ENCODE measurements at places on chromosomes 6 and 20.

- no peak for DNase-seq
Observed at GRCh38 chr20:32339116-32339515, 19.0 kb upstream of the ASXL1 start.

DNA sequence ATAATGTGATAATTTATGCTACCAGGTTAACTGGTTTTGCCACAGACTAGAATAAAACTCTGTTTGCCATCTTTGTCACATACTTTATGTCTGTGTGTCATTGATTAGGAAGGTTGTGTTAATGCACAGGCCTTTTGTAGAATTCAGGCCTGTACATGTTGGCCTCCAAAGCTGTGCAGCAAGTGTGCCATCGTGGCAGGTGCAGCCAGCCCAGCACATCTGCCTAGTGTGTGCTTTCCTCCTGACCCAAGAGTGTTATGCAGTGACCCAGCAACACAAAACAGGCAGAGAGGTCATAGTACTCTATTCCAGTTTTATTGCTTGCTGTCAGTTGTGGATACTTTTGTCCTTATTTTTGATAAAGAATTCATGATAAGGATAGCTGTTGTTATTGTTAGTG lies 3.7 kb downstream of the MAP3K4 start:
- DNase-seq: no peak

GRCh38 chr20:40287683-40288082 lies 401.4 kb downstream of the MAFB start:
- DNase-seq: no peak

DNA sequence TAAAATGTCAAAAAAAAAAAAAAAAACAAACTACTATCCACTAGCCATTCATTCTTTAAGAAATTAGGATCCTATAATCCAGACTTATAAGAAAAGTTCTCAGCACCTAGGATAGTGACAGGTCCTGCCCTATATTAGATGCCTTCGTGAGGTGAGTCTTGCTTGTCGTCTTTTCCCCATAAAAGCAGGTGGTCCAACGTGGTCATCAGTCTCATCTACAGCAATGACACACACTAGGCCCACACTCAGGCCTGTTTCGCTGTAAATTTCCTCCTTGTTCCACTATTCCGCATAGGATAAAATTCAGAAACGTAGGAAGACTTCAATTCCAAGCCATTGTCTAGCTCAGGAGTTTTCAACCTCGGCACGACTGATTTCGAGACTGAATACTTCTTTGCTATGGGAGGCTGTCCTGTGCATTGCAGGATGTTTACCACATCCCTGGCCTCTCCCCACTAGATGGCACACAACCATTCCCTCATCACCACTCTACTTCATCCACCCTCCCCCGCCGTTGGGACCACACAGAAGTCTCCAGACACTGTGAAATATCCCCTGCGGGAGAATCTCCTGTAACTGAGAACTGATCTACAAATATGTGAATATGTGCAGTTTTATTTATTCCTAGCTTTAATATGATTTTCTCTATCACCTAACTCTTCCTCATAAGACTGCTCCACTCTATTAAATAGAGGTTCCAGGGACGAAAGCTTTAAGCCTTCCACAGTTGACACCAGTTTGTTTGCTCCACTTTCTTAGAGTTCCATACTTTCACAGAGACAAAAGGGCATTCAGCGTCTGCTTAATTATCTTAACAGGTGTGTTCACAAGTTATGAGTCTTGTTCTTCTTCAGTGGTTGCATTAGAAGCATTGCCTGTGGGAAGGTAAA lies 346.3 kb downstream of the BMP2 start:
- DNase-seq: peak; percentile 36

- DNase-seq: peak; percentile 69
Observed at GRCh38 chr6:33384581-33385020, 7.0 kb upstream of the KIFC1 start.

DNA sequence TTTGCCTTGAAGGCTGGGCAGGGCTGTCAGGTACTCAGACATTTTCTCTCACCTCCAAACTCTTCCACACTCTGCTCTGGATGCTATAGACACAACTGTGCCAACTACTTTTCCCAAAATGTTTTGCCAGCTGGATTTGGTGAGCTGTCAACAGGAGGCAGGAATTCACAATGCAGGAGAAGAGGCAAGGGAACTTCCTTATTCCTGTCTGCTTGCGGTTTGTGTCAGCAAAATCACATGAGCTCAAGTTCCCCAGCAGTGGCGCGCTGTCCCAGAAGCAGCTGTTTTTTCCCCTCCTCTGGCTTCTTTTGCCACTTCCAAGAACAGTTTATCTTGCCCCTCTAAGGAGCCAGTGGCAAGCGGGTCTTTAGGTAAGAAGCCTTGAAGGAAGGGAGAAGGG lies 608.2 kb downstream of the PRKN start:
- DNase-seq: peak; percentile 62

- DNase-seq: no peak
Observed at GRCh38 chr20:63441136-63442099, 31.0 kb downstream of the KCNQ2 start.

- DNase-seq: no peak
Observed at GRCh38 chr20:50083034-50083433, 29.9 kb downstream of the UBE2V1 start.

DNA sequence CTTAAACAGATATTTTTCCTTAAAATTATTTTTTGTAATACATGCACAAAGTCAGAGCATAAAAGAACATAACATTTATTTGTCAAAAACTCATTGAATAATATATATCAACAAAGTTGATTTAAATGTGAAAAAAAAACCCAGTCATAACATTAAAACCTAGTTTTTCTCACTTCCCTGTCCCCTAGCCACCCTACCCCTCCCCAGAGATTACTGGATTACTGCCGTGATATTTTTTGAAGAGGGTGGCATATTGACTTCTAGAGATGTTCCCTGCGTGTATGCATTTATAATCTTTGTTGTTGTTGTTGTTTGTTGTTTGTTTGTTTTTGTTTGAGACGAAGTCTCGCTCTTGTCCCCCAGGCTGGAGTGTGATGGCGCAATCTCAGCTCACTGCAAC lies 52.4 kb upstream of the ARMC2 start:
- DNase-seq: no peak

- no peak for DNase-seq
Observed at GRCh38 chr6:78911218-78911940, 44.0 kb downstream of the IRAK1BP1 start.

DNA sequence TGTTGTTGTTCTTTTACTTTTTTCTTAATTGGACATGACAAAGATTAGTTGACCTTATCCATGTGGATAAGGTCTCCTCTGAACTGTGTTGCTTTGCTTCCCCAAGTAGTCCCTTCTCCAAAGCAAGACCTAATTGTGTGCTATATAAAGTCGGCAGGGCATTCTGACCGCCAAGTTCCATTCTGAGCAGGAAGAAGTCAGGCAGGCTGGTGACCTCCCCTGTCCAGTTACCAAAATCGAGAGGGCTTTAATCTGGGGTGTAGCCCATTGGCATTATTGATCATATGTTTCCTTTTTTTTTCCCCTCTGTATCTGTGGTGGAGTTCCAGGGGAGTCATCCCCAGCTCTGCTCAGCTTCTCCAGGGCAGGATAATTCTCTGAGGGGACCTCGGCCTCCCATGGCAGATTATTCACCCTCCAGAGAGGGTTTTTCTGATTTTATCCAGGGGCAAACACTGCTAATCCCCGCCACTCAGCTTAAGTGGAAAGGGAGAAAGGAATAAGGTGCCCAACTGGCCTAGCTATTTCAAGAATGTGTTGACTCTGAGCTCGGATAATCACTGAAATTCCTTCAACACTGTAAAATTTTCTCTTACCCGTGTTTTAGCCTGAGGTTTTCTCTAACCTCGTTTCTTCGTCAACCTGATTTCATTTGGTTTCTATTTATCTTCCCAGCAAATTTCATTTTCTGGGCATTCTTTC lies 71.8 kb upstream of the L3MBTL3 start:
- no peak for DNase-seq

DNA sequence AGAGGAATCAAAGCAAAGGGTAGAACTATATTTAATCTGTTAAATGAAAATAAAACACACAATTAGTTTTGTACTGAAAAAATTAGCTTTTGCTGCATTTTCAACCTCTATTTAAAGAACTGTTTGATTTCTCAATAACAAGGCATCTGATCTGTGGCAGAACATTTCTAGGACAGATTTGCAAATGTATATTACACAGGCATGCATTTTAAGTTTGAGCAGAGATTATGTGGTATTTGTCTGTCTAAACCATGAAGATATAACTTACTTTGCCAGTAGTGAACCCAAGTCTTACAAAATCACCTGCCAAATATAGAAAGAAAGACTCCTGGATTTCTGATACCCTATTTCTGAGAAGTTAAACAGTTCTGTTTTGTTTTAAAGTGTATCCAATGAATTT lies 71.9 kb downstream of the TFAP2B start:
- DNase-seq: no peak

GRCh38 chr20:3929713-3930060 lies 40.5 kb downstream of the PANK2 start:
- no peak for DNase-seq

- no peak for DNase-seq
Observed at GRCh38 chr20:1646975-1647431, 10.6 kb downstream of the SIRPG start.

GRCh38 chr6:74320715-74321114 lies 624.7 kb downstream of the CD109 start:
- DNase-seq: no peak

DNA sequence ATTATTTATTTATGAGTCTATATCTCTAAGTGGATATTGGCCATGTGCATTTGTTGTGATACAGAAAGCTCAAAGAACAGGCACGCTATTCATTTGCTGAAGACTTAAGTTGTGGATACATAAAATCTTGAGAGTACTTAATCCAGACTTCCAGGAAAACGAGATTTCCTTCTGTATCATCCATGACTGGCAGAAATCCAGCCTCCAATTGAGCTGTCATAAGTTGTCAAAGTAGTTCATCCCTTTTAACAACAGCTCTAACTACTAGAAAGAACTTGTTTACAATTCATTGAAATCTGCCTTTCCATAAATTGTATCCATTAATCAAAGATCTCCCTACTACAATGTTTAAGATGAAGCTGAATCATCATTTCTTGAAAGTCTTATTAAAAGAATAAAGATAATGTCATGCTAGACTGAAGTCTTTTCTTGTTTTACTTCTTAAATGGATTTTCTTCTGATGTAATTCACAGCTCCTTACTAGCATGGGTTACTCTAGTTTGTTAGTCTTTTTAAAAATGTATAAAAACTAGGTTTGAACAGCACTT lies 447.3 kb upstream of the CITED2 start:
- no peak for DNase-seq

DNA sequence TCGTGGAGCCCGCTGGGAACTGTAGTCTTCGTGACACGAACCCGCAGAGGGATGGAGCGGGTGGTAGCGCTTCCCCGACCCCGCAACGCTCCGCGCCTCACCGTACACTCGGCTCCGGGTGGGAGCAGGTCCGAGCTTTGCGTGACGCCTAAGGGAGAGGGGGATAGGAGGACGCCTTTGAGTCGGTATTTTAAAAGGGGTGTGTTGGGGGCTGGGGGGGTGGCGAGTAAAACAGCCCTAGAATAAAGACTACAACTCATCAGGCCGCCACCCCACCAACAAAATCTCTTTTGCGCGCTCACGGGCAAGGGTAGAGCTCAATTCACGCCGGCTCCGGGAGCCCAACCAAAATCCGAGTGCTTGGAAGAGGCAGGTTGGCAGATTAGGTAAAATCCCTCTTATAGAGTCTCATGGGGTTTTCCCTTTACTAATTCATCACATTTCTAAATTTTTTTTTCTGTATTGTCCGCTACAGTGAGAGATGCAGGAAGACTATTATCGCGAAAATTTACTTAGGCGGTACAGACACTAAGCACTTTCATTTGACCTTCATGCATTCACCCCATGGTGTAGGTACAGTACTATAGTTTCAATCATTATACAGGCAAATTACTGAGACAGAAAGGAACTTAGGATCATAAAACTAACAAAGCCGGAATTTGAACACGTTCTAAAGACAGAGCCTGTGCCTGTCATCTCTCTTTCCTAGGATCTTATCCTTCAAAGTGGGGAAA lies 706 bp upstream of the SNX14 start:
- DNase-seq: peak; percentile 6

- peak; percentile 27 for DNase-seq
Observed at GRCh38 chr6:166707045-166707444, 80.0 kb upstream of the RPS6KA2 start.

GRCh38 chr20:37904008-37904642 lies 1.2 kb downstream of the VSTM2L start:
- no peak for DNase-seq

- peak; percentile 6 for DNase-seq
Observed at GRCh38 chr6:19921786-19922185, 84.6 kb downstream of the ID4 start.

DNA sequence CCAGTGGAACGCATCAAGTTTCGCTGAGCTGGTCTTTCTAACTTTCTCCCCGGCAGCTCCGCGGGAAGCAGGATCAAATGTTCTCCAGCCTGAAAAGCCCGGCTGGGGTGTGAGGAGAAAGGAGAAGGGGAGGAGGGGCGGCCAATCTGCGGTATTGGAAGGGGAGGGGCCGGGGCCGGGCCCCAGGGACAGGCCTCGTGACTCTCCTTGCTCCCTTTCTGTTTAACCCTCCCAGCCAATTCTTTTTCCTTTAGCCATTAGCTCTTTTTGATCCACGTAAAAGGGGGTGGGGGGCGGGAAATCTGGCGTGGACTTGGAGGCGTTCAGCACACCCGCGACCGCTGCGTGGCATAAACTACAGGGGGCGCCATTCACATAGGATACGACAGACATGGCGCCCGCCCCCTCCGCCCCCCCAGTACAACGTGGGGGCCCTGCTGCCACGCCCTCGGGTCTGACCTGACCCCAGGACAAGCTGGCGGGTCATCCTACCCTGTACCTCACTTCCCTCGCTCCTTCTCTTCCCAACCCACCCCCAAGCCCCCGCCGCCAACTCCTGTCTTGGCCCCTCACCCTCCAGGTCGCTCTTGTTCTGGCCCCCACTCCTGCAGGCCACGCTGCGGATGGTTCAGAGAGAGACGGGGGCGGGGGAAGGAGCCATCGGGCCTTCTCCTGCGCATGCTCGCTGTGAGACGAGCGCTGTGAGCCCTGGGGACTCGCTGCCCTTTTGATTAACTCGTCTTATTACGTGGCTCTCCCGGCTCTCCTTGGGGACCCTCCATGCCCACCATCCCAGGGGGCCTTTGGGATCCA lies 7.8 kb upstream of the MDGA1 start:
- DNase-seq: peak; percentile 85

DNA sequence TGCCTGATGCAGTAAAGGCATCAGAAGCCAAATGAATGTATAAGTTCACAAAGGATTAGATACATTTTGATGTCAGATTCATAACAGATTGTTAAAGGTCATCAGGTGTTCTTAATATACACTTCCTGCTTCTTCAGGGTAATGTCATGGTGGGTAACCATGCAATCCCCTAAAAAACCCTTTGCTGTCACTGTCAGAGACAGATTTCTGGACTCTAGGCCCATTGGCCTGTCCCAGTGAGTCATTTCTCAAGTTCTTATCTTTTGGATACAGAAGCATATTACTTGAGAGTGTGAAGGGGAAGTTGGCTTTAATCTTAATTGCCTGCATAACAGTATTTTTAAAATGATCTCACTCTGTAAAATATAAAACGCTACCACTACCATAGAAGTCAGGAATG lies 895.6 kb upstream of the MAP3K7 start:
- DNase-seq: peak; percentile 0

DNA sequence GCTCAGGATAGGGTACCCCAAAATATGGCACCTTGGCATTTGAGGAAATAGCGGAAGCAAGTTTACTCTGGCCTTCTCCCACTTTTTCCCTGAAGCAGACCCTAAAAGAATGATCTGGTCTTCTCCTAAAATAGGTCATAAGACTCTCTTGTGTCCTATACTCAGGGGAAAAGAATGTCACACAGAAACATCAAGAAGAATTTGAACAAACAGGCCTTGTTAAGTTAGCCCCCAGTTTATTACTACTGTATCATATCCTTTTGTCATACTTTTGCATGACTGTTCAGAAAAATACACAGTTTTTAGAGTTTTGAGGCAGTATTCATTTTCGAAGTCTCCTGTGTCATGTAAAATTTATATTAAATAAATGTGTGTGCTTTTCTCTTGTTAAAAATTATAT lies 12.5 kb downstream of the TAAR2 start:
- no peak for DNase-seq

Data from fibroblast of skin of back (primary cell).